ENCODE measurements at places on chromosomes 11 and 22. TPM values are rescaled to one million over a fixed set of nuclear protein-coding genes. Genes with fewer than 3 reads are reported as not detected.

GRCh38 chr11:92841719-92842118 lies 127.7 kb upstream of the MTNR1B start:
- H3K27ac ChIP-seq: no peak overlapping the region
- 0 out of 2 replicates have a peak, but pooled peaks cover 2% of the 10 kb centered on the region for H3K27me3 ChIP-seq
- no peak for DNase-seq

Gene TCN2
- total RNA-seq: 0.93 TPM

DNA sequence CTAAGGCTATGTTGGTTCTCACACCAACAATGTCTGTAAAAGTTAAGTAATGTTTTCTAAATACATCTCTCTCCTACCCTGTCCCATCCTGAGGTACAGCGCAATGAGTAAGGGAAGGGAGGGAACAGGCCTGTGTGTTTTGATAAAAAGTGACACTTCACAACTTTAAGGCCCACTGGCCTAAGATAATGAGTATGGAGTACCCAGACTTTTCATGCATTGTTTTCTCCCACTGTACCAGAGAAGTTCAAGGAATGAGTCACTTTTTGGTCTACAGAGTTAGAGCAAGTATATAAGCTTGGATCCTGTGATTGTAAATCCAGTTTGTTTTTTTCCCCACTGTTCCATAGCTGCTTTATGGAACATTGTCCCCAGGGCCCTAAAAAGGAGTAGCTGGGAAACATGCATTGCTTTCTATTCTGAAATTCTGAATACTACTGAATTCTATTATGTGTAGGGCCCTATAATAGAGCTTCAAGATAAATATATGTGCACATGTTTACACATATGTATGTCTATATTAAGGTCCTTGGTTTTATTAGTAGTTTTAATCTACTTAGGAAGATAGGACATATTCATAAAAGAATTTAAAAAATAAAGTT lies 29.8 kb downstream of the KCNE3 start:
- DNase-seq: no peak
- H3K27me3 ChIP-seq: no peaks in the 10 kb centered on the region
- H3K4me3 ChIP-seq: no peak overlapping the region
- no peak overlapping the region for H3K27ac ChIP-seq
- no peaks in the 10 kb centered on the region for H3K4me1 ChIP-seq
- H3K36me3 ChIP-seq: no peaks in the 10 kb centered on the region

GRCh38 chr11:134727204-134727603 lies 315.2 kb upstream of the B3GAT1 start:
- H3K4me1 ChIP-seq: no peaks in the 10 kb centered on the region
- DNase-seq: no peak
- H3K4me3 ChIP-seq: no peak overlapping the region
- H3K27ac ChIP-seq: no peak overlapping the region
- H3K36me3 ChIP-seq: no peaks in the 10 kb centered on the region
